GM12878 (cell line): ENCODE measurements at places on chromosomes 5 and 9. TPM values are rescaled to one million over a fixed set of nuclear protein-coding genes. Genes with fewer than 3 reads are reported as not detected.

PCDHGB2 gene
- 0.24 and 0.28 TPM in 2 replicates for polyA plus RNA-seq

SAXO1 gene
- polyA plus RNA-seq: not detected in 2 replicates

SNX2 gene
- 83.1 and 84.3 TPM in 2 replicates for polyA plus RNA-seq

ARSI gene
- polyA plus RNA-seq: not detected in 2 replicates

TAS2R1 gene
- polyA plus RNA-seq: not detected in 2 replicates

MPDZ gene
- polyA plus RNA-seq: not detected in 2 replicates

FUT7 gene
- polyA plus RNA-seq: 0.32 and 0.62 TPM in 2 replicates

SLCO6A1 gene
- not detected in 2 replicates for polyA plus RNA-seq

SETX gene
- 23.9 and 25.3 TPM in 2 replicates for polyA plus RNA-seq

SURF2 gene
- 37.8 and 41.2 TPM in 2 replicates for polyA plus RNA-seq

CAMK2A gene
- polyA plus RNA-seq: not detected in 2 replicates

CORO2A gene
- 2.6 and 2.8 TPM in 2 replicates for polyA plus RNA-seq

DNM1 gene
- 0.06 and 0.09 TPM in 2 replicates for polyA plus RNA-seq

PRR7 gene
- 0.96 and 4.6 TPM in 2 replicates for polyA plus RNA-seq

ITK gene
- 0.30 and 0.73 TPM in 2 replicates for polyA plus RNA-seq

HBEGF gene
- polyA plus RNA-seq: 1.3 and 1.6 TPM in 2 replicates

PLPP7 gene
- polyA plus RNA-seq: 0.57 and 0.68 TPM in 2 replicates

NXNL2 gene
- not detected in 2 replicates for polyA plus RNA-seq

UBAC1 gene
- polyA plus RNA-seq: 38.9 and 41.1 TPM in 2 replicates

PRRX2 gene
- polyA plus RNA-seq: not detected in 2 replicates

AGXT2 gene
- polyA plus RNA-seq: not detected in 2 replicates

SH3GL2 gene
- polyA plus RNA-seq: not detected in 2 replicates

PTPDC1 gene
- 1.8 and 2.8 TPM in 2 replicates for polyA plus RNA-seq

MARCOL gene
- not detected in 2 replicates for polyA plus RNA-seq

TXNDC8 gene
- polyA plus RNA-seq: not detected in 2 replicates

IL33 gene
- polyA plus RNA-seq: not detected in 2 replicates

PAEP gene
- polyA plus RNA-seq: not detected in 2 replicates

CCDC180 gene
- polyA plus RNA-seq: 0.10 and 0.37 TPM in 2 replicates

NMRK1 gene
- 16.1 and 17.2 TPM in 2 replicates for polyA plus RNA-seq

SHISAL2B gene
- polyA plus RNA-seq: not detected in 2 replicates

C6 gene
- not detected in 2 replicates for polyA plus RNA-seq

NMUR2 gene
- polyA plus RNA-seq: 0.12 TPM in 1 of 2 replicates, not detected in the other

PTGDS gene
- not detected in 2 replicates for polyA plus RNA-seq

NR4A3 gene
- 0.10 TPM in 1 of 2 replicates, not detected in the other for polyA plus RNA-seq

BSPRY gene
- polyA plus RNA-seq: 4.0 and 4.1 TPM in 2 replicates

PANK3 gene
- polyA plus RNA-seq: 10.9 and 13.3 TPM in 2 replicates

POU5F2 gene
- polyA plus RNA-seq: 0.17 and 0.37 TPM in 2 replicates

NKD2 gene
- polyA plus RNA-seq: 0.62 and 0.83 TPM in 2 replicates

PDE8B gene
- polyA plus RNA-seq: 0.41 and 0.44 TPM in 2 replicates

PSAT1 gene
- 126 and 130 TPM in 2 replicates for polyA plus RNA-seq

ARID3C gene
- polyA plus RNA-seq: not detected in 2 replicates

ATG12 gene
- polyA plus RNA-seq: 66.6 and 69.8 TPM in 2 replicates
